CD4-positive, alpha-beta T cell treated with Interleukin-1 beta for 1 hour (primary cell): ENCODE measurements at places on chromosomes 2 and 18.

DNA sequence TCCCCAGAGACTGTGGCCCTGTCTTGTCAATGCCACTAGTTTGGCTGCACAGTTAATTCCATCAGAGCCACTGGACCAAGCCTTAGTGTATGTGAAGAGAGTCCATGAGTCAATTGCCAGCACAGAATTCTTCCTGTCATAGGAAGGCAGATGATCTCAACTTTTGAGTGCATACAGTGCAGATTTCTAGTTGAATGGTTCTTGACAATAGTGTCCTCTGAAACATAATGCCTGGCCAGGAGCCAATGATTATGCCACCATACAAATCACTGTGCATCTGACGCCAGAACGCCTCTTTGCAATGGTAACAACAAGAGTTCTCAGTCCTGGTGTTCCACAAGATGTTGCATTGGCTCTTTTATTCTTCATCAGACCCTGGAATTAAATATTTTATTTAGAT, 7.1 kb downstream of the NEUROD1 start:
- DNase-seq: no peak

GRCh38 chr2:203826704-203827103, 40.9 kb upstream of the CTLA4 start:
- DNase-seq: no peak

DNA sequence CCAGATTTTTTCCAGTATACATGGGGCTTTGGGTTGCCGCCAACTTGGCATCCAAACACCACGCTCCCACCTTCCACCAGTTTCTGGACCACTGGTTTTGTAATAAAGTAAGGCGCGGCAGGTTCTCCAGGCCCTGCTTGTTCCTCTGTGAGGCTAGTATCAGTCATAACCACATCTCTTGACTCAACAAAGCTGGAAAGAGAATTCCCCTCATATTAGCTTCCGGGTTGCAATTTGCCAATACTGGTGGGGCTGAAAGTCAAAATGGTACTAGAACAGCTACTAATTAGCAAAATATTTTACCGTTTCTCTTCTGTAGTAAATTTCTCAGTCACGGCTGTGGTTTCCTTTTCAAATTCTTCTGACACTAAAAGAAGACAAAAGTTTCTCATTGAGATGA, 25.0 kb downstream of the TTN start:
- no peak for DNase-seq

DNA sequence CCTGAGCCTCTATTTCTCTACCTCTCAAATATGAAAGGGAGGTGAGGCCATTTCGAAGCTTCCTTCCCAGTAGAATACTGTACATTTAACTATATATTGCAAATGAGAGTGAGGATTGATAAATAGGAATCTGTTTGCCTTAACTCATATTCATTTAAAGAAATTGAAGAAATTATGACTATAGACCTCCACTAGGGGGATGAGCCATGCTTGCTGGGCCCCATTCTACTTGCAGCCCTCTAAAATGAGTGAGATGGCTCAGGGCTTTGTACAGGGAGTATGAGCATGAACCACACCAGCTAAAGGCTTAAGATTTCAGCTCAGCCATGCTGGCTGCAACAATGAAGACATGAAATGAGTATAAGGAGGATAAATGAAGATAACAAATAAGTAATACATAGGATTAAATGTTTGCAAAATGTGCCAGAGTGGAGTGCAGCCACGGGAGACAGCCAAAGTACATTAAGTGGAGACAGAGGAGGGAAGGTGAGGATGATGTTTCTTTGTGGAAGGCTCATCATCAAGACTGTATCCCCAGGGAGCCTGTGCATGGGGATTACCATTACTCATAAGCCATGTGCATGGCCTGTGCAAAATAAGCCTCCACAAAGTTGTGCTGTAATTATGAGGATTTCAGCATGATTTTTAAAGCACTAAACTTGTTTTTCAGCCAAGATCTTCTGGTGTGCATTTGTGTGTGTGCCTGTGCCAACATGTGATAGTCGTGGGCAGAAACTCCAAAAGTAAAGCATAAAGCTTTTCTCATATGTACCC, 300.8 kb downstream of the CNTNAP5 start:
- DNase-seq: no peak

GRCh38 chr2:71581026-71581425, 127.7 kb downstream of the DYSF start:
- DNase-seq: no peak

- DNase-seq: no peak
These were observed 48.1 kb downstream of the SH3BP4 start for GRCh38 chr2:234999740-235000425.

DNA sequence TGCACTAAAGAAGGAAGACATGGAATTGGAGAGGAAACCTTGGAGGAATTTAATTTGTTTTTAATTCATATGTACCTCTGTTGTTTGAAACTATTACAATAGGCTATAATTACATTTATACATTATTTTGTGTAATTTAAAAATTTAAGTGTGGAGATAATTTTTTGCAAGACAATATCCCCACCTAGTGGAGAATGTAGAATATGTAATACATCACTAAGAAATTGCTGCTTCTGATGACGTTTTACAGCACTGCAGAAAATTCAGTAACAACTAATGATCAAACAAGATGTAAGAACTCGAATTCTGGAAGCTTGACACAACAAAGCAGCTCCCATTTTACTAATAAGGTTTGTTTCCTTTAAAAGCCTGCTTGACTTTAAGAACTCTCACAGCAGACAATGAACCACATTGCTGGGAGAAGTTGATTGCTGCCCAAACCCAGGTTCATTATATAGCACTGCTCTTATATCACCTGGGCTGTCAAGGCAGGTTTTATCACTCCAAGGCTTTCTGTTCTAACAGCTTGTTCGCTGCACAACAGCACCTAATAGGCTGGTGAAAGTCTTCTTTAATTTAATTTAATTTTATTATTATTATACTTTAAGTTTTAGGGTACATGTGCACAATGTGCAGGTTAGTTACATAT, 53.4 kb downstream of the THADA start:
- no peak for DNase-seq
